ENCODE measurements at places on chromosomes 3 and 15.

DNA sequence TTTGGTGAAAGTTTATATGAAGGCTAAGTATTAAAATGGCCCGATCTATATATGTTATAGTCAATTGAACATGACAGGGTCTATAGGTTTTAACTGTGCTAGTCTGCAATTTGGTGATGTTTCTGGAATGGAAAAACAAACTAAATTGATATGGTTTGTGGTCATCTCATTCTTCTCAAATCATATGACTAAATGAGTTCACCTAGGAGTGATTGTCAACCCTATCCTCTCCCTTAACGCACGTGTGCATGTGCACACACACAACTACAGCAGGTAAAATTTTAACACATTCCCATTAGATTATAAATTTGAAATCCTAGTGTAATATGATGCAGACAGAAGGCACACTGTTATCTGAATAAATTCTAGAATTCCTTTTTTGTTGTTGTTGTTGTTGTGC lies 9.0 kb downstream of the CLDND1 start:
- peaks cover 5% of the 10 kb centered on the region for H3K36me3 ChIP-seq
- peak overlapping the region; percentile 39 for H3K27ac ChIP-seq
- H3K27me3 ChIP-seq, result no peaks in the 10 kb centered on the region
- peaks cover 31% of the 10 kb centered on the region for H3K4me1 ChIP-seq

DNA sequence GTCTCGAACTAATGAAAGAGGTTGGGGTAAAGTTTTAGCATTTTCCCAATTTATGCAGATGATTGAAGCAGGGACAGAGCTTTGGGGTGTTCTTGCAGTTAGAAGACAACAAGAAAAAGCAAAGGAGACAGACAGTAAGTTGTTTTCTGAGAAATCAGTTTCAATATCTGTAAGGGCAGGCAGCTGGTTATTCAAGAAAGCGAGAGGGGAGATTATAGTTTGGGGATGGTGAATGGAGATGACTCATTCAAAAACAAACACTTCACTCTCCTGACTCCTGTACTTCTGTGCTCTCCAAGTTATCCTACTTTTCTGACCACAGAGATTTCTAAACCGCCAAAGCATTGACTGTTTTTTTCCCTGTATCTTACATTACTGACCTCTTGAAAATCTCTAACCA lies 352.0 kb downstream of the GAP43 start:
- no peak for DNase-seq
- no peak overlapping the region for H3K27ac ChIP-seq
- H3K4me3 ChIP-seq, result no peak overlapping the region

GRCh38 chr15:56175788-56176187 lies 67.9 kb downstream of the RFX7 start:
- no peaks in the 10 kb centered on the region for H3K27me3 ChIP-seq
- H3K4me3 ChIP-seq, result no peak overlapping the region
- peak overlapping the region; percentile 17 for H3K27ac ChIP-seq
- peaks cover 20% of the 10 kb centered on the region for H3K4me1 ChIP-seq

GRCh38 chr3:150069633-150070032 lies 98.9 kb upstream of the PFN2 start:
- no peak overlapping the region for H3K4me3 ChIP-seq
- no peak overlapping the region for H3K27ac ChIP-seq
- H3K36me3 ChIP-seq, result no peaks in the 10 kb centered on the region
- no peak for DNase-seq
- H3K4me1 ChIP-seq, result no peaks in the 10 kb centered on the region

GRCh38 chr15:65246026-65246714 lies 34.9 kb upstream of the CILP start:
- no peak overlapping the region for H3K27ac ChIP-seq
- no peaks in the 10 kb centered on the region for H3K27me3 ChIP-seq
- no peak overlapping the region for H3K4me3 ChIP-seq
- peaks cover 7% of the 10 kb centered on the region for H3K36me3 ChIP-seq
- DNase-seq, result no peak

- peaks cover 19% of the 10 kb centered on the region for H3K27me3 ChIP-seq
- no peak overlapping the region for H3K4me3 ChIP-seq
- no peak overlapping the region for H3K27ac ChIP-seq
- H3K4me1 ChIP-seq, result no peaks in the 10 kb centered on the region
- no peak for DNase-seq
These were observed 63.6 kb downstream of the CLDN1 start for GRCh38 chr3:190258634-190259033.

DNA sequence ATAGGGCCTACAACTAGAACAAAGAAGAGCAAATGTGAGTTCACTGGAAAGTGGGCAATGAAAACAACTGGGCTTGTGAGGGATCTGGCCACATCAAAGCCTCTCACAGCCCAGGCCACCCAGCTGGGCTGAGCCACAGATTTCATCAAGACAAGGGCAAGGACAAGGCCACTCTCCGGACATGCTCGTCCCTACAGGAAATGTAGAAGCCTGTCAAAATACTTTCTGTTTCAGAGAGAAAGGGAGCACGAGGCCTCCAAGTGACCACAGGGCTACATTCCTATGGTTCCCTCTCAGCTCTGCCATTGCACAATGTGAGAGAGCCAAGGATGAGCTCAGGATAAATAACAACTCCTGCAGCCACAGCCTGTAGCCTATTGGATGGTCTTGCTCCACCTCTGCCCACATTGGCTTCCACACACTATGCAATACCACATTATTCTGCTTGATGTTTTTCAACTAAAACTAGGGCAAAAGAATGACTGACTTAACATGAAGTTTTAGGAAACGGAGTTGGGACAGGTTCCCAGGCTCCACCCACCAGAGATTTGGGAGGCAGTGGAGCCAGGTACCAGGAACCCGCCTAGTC lies 12.1 kb downstream of the TBC1D2B start:
- no peaks in the 10 kb centered on the region for H3K36me3 ChIP-seq
- H3K4me3 ChIP-seq, result no peak overlapping the region
- H3K27ac ChIP-seq, result no peak overlapping the region
- peaks cover 47% of the 10 kb centered on the region for H3K4me1 ChIP-seq

DNA sequence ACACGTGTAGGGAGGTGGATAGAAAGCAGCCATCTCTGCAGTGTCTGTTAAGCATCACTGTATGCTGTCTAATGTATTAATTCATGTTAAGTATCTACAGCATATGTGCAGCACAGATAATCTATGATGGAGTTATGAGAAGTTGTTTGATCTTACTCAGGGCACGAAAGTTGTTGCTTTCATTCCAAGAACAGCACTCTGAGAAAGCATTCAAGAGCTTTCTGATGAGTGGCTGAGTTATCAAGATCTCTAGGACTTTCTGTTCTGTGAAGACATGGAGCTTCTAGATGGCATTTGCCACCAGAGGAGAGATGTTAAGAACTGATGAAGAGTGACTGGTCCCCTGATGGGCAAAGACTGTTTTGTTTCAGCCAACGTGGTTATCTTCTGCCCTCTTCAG lies 22.6 kb upstream of the TPRG1 start:
- H3K36me3 ChIP-seq, result no peaks in the 10 kb centered on the region
- no peak for DNase-seq
- no peaks in the 10 kb centered on the region for H3K27me3 ChIP-seq
- H3K4me1 ChIP-seq, result peaks cover 8% of the 10 kb centered on the region
- H3K27ac ChIP-seq, result no peak overlapping the region
- no peak overlapping the region for H3K4me3 ChIP-seq

GRCh38 chr3:151008699-151009098 lies 36.2 kb upstream of the CLRN1 start:
- H3K4me3 ChIP-seq, result no peak overlapping the region
- peaks cover 2% of the 10 kb centered on the region for H3K36me3 ChIP-seq
- no peak overlapping the region for H3K27ac ChIP-seq
- peaks cover 21% of the 10 kb centered on the region for H3K27me3 ChIP-seq
- DNase-seq, result no peak

GRCh38 chr3:46400000-46400734 lies 6.7 kb downstream of the CCR5AS start:
- peaks cover 3% of the 10 kb centered on the region for H3K4me1 ChIP-seq
- no peak overlapping the region for H3K4me3 ChIP-seq
- peaks cover under 1% of the 10 kb centered on the region for H3K36me3 ChIP-seq
- H3K27ac ChIP-seq, result no peak overlapping the region
- peaks cover 14% of the 10 kb centered on the region for H3K27me3 ChIP-seq

GRCh38 chr3:24168977-24169376 lies 223.9 kb downstream of the NR1D2 start:
- DNase-seq, result no peak
- H3K27me3 ChIP-seq, result no peaks in the 10 kb centered on the region
- H3K4me3 ChIP-seq, result no peak overlapping the region
- no peak overlapping the region for H3K27ac ChIP-seq
- H3K4me1 ChIP-seq, result no peaks in the 10 kb centered on the region
- H3K36me3 ChIP-seq, result peaks cover 2% of the 10 kb centered on the region

- H3K4me3 ChIP-seq, result no peak overlapping the region
- H3K4me1 ChIP-seq, result no peaks in the 10 kb centered on the region
- H3K27ac ChIP-seq, result no peak overlapping the region
- no peaks in the 10 kb centered on the region for H3K27me3 ChIP-seq
- no peak for DNase-seq
These were observed 629.5 kb upstream of the KCNMB2 start for GRCh38 chr3:177906578-177907229.

DNA sequence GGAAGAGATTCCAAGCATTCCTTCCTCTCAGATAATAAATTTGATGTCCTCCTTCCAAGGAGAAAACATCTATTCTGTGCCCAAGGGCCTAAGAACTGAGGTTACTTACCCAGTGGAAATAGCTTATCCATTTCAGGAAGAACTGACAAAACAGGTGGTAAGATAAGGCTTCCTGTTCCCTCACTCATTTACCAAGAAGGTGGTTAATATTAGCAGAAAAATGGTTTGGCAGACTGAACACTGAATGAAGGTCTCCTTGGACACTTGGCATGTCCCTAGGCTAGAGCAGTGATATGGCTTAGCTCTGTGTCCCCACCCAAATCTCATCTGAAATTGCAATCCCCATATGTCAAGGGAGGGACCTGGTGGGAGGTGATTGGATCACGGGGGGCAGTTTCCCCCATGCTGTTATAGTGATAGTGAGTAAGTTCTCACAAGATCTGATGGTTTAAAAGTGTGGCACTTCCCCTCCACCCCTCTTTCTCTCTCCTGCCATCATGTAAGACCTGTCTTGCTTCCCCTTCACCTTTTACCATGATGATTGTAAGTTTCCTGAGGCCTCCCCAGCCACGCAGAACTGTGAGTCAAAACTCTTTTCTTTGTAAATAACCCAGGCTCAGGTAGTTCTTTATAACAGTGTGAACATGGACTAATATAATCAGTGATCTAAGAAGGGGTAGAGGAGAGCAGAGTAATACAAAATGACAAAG lies 127.4 kb downstream of the ST8SIA2 start:
- no peak overlapping the region for H3K4me3 ChIP-seq
- H3K36me3 ChIP-seq, result no peaks in the 10 kb centered on the region
- peaks cover 24% of the 10 kb centered on the region for H3K4me1 ChIP-seq

DNA sequence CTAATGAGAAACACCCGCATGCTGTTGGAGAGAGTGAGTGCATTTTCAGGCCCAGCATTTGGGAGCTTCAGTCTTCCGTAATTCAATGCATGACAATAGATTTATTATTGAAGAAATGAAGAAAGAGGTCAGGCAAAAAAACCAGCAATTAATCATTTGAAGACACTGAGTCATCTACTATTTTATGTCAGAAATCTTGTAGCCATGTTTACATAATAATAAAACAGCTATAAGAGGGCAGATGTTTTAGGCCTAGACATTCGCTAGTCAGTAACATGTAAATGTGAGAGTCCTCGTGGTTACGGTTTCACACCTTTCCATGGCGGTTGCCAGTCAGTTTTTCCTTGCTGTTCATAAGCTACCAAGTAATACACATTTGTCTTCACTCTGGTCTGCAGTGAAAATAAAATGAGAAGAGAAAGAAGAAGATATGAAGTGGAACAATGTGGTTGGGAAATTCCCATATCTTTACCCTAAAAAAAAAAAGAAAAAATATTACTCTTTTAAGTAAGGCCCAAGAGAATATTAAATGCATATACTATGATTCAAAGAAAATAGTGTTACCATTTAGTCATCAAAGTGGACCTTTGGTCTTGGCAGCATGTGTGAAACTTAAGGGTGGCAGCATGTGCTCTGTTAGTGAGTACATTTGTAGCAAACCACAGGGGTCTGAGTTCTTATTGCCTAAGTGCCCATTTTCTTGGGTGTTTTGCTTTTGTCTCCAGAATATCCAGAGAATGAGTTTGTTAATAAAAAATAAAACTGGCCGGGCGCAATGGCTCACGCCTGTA lies 140.5 kb upstream of the TBL1XR1 start:
- H3K27me3 ChIP-seq, result no peaks in the 10 kb centered on the region
- DNase-seq, result no peak
- H3K27ac ChIP-seq, result peak overlapping the region; percentile 34
- H3K36me3 ChIP-seq, result no peaks in the 10 kb centered on the region

GRCh38 chr3:55446850-55447249 lies 40.3 kb downstream of the WNT5A start:
- H3K4me1 ChIP-seq, result no peaks in the 10 kb centered on the region
- no peak overlapping the region for H3K4me3 ChIP-seq
- DNase-seq, result no peak

DNA sequence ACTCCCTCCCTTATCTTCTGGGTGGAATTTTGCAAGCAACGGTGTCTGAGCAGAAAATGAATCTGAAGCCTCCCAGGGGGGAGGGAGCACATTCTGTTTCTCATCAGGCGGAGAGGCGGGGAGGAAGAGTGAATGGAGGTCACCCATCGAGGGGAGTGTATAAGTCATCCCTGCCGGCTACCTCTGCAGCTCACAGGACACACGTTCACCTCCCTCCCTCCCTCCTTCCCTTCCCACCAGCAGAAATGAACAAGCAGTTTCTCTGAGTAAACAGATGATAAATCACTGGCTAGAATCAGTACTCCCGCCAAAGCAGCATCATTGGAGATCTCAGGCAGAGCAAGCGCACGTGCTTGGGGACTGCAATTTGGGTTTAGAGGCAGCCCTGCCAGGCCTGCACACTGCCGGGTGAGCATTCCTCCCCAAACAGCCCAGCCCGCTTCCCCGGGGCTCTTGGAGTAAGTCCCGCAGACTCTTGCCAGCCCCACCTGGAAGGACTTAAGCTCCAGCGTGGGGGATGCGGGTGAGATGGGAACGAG lies 38.3 kb downstream of the CPN2 start:
- H3K4me1 ChIP-seq, result peaks cover 23% of the 10 kb centered on the region
- no peaks in the 10 kb centered on the region for H3K36me3 ChIP-seq
- H3K27ac ChIP-seq, result no peak overlapping the region
- no peak for DNase-seq
- peaks cover 15% of the 10 kb centered on the region for H3K27me3 ChIP-seq

DNA sequence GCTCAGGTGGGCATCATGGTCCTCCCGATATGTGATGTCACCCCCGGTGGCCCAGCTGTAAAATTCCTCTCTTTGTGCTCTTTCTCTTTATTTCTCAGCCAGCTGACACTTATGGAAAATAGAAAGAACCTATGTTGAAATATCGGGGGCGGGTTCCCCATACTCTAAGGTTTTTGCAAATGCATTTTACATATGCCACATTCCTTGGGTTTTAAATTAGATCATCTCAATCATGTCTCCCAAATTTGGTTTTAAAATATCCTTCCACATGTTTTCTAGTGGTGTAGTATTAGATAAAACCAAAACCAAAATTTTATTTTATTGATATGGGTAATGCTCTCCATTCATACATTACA lies 4.4 kb upstream of the TMEM62 start:
- peaks cover 16% of the 10 kb centered on the region for H3K4me1 ChIP-seq
- H3K27ac ChIP-seq, result no peak overlapping the region
- H3K27me3 ChIP-seq, result no peaks in the 10 kb centered on the region
- H3K4me3 ChIP-seq, result no peak overlapping the region
- no peak for DNase-seq

GRCh38 chr3:185823078-185824044 lies 1.5 kb downstream of the IGF2BP2 start:
- peaks cover 10% of the 10 kb centered on the region for H3K36me3 ChIP-seq
- H3K27ac ChIP-seq, result no peak overlapping the region
- DNase-seq, result no peak
- peaks cover 18% of the 10 kb centered on the region for H3K4me1 ChIP-seq
- peak overlapping the region; percentile 90 for H3K4me3 ChIP-seq

GRCh38 chr3:53842436-53843194 lies 3.6 kb downstream of the CHDH start:
- no peak for DNase-seq
- H3K36me3 ChIP-seq, result no peaks in the 10 kb centered on the region
- no peak overlapping the region for H3K4me3 ChIP-seq
- peak overlapping the region; percentile 37 for H3K27ac ChIP-seq
- peaks cover 2% of the 10 kb centered on the region for H3K4me1 ChIP-seq
